Activated naive CD4-positive, alpha-beta T cell (primary cell): ENCODE measurements at places on chromosomes 4 and X.
A peak's percentile ranks its signal among the peaks of the same experiment; 100 is the strongest.

- DNase-seq = no peak
Measured at GRCh38 chr4:26896636-26897035, 36.0 kb downstream of the STIM2 start.

GRCh38 chr4:37561803-37562207, 124.4 kb downstream of the RELL1 start:
- DNase-seq = no peak

- DNase-seq = peak; percentile 3
Measured at GRCh38 chr4:127782275-127783025, at the start of gene HSPA4L. HSPA4L (plus strand) TSS chr4:127782322; CDS start chr4:127782551, 229 bp downstream.

DNA sequence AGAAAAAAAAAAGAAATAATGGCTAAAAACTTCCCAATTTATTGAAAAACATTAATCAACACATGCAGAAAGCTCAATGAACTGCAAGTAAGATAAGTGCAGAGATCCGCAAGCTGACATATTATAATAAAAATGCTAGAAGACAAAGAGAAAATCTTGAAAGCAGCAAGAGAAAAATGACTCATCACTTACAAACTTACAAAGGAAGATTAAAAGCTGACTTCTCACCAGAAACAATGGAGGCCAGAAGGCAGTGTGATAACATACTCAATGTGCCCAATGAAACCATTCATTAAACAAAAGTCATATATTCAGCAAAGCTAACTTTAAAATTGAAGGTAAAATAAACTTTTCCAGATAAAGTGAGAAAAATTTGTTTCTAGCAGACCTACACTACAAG, 7.3 kb upstream of the BRWD3 start:
- DNase-seq = no peak

GRCh38 chr4:83237591-83237990, 47.0 kb downstream of the COQ2 start:
- no peak for DNase-seq

- no peak for DNase-seq
Measured at GRCh38 chrX:22424919-22425318, 152.2 kb downstream of the CBLL2 start.

- no peak for DNase-seq
Measured at GRCh38 chrX:6614506-6614905, 79.6 kb upstream of the VCX3A start.

GRCh38 chr4:2253160-2254084, 8.5 kb downstream of the MXD4 start:
- DNase-seq = no peak

GRCh38 chr4:185304944-185305690, 90.6 kb downstream of the LRP2BP start:
- DNase-seq = no peak

- no peak for DNase-seq
Measured at GRCh38 chrX:130025256-130025655, 42.8 kb downstream of the BCORL1 start.

- DNase-seq = no peak
Measured at GRCh38 chr4:137635601-137636000, 103.3 kb upstream of the PCDH18 start.

GRCh38 chr4:18291256-18291655, 269.7 kb upstream of the LCORL start:
- no peak for DNase-seq

DNA sequence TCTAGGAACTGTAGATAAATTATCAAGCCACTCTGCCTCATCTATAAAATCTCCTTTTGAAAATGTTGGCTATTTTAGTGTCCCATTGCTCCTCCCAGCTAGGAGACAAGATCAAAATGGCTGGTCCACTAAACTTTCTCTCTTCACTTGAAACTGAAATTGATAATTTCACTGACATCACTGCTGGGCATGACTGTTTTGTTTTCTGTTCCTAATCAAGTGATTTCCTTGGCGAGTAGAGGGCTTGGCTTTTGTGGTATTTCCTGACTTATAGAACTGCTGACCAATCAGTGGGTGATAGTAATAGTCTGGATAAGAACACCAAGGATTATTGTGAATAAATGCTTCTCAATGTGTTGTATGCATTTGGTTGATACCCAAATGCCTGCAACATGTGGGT, 2152.9 kb downstream of the ARAP2 start:
- no peak for DNase-seq

- no peak for DNase-seq
Measured at GRCh38 chrX:150348365-150348764, 14.8 kb upstream of the MAMLD1 start.

- DNase-seq = no peak
Measured at GRCh38 chrX:24610516-24610915, 36.6 kb downstream of the PCYT1B start.

- DNase-seq = no peak
Measured at GRCh38 chrX:77622672-77623071, 163.3 kb downstream of the ATRX start.

DNA sequence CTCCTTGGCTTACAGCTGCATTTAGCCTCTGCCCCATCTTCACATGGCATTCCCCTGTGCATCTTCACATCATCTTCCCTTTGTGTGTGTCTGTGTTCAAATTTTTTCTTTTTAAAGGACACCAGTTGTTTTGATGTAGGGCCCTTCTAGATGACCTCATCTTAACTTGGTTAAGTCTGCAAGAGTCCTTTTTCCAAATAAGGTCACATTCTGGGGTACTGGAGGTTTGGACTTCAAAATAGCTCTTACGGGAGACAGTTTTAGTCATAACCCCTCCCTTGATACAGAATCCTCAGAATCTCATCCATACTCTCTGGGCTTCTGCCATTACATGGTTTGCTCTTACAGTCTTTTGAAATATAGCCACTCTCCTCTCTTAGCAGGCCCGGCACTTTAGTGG, 231.5 kb upstream of the ATP6AP2 start:
- DNase-seq = no peak

- no peak for DNase-seq
Measured at GRCh38 chrX:145630081-145630480, 187.5 kb upstream of the SLITRK2 start.

DNA sequence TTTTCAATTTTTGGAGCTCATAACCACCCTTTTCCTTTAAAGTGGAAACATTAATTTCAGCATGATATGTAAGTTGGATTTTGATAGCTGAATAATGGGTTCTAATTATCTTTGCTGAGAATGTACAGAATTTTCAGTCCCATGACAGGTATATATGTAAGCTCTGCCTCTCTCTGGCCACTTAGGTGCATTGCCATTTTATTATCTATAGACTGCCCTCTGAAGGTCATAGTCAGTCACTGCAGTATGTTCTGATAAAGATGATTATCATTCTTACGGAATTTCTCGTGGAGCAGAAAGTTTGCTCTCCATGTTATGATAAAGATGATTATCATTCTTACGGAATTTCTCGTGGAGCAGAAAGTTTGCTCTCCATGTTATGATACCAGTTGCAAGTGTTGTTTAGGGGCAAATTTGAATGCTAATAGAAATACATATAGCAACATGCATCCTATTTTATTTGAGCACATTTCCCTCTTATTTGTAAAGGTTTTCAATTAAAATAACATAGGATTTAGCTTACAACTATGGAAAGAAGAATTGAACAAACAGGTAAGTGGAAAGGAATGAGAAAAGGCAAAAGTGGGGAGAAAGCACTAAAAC, 10.4 kb downstream of the AFP start:
- no peak for DNase-seq

DNA sequence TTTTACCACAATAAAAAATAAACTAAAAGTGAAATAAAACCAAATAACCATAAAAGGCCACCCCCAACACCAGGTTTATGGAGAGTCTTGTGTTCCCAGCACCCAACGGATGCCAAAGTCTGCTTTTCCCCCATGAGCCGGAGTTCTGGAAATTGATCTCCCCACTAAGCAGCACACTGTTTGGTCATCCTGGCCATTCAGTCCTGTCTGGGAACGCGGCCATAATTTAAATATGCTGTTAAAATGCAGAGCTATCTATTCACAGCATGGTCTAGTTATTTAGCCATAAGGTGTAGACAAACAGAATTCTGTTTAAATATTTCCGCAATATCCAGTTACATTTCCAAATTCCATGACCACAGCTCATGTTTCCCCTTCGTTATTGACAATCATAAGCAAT, 129.6 kb upstream of the TBL1X start:
- no peak for DNase-seq

DNA sequence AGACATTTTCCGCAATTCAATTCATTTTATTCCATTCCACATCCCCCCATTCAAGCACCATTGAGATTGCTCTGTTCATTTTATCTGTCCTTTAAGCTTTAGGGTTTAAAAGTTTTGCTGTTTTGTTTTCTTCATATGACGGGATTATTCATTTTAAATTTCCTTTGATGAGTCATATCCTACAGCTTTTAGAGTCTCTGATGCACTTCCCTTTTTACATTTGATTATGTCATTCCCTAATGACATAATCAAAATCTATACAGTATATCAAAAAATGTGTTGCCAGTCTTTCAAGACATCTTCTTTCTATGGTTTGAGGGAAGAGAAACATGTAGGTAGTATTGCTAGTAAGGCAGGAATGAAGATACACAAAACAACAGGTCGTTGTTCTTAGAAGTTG, 456.3 kb downstream of the PDGFC start:
- no peak for DNase-seq

GRCh38 chr4:27308379-27308778, 447.7 kb downstream of the STIM2 start:
- DNase-seq = no peak

DNA sequence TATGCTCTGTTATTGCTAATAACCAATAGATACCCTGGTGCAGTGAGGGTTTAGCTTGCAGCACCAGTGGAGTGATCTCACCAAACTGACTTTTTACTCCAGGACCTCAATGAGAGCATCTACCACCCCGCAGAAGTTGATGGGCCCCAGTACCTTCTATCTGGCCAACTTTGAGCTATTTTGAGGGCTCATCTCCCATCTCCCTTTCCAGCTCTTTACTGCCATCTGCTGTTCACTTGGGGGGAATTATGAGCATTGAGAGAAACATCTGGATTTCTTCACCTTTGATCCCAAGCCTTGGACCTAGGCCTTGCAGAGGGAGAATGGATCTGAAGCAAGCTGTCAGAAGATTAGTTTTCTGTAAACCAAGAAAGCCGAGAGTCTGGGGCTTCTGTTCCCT, 143.6 kb downstream of the TMEM164 start:
- DNase-seq = no peak

- DNase-seq = no peak
Measured at GRCh38 chrX:123854329-123854728, 5.5 kb upstream of the XIAP start.

GRCh38 chr4:37891260-37892159, 626 bp downstream of the TBC1D1 start:
- peak; percentile 59 for DNase-seq

GRCh38 chrX:16308773-16309172, 141.5 kb downstream of the MAGEB17 start:
- no peak for DNase-seq

DNA sequence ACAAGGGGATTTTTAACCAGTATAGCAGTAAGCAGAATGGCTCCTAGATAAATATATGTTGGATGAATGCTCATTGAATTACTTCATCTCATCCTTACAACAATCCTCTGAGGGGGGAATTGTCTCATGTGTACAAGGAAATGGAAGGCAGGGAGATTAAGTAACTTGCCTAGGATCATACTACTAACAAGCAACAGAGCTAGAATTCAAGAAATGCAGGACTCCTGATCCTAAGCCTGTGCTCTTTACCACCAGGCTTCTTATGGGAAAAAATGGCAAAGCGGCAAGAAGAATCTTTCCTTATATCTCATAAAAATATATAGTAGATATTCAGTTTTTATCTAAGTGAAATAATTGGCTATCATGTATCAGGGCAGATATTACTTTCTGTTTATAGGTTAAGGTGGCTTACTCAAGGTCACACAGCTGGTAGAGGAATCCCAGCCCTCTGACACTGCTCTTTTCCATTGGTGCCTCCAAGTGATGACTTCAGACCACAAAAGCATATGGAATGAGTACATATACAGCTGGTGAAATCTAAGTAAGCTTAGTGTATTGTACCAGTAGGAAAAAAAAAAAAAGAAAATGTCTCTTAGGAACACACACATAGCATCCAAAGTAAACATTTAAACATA, 2.1 kb downstream of the ABHD18 start:
- no peak for DNase-seq

GRCh38 chr4:55826986-55827385, 7.4 kb downstream of the EXOC1L start:
- no peak for DNase-seq

- no peak for DNase-seq
Measured at GRCh38 chr4:145566086-145566708, 53.0 kb upstream of the MMAA start.

DNA sequence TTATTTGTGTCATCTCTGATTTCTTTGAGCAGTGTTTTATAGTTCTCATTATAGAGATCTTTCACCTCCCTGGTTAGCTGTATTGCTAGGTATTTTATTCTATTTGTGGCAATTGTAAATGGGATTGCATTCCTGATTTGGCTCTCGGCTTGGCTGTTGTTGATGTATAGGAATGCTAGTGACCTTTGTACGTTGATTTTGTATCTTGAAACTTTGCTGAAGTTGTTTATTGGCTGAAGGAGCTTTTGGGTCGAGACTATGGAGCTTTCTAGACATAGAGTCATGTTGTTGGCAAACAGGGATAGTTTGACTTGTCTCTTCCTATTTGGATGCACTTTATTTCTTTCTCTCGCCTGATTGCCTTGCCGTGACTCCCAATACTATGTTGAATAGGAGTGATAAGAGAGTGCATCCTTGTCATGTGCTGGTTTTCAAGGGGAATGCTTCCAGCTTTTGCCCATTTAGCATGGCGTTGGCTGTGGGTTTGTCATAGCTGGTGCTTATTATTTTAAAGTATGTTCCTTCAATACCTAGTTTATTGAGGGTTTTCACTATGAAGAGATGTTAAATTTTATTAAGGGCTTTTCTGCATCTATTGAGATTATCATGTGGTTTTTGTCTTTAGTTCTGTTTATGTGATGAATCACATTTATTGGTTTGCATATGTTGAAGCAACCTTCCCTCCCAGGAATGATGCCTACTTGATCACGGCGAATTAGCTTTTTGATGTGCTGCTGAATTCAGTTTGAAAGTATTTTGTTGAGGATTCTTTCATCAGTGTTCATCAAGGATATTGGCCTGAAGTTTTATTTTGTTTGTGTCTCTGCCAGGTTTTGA, 72.7 kb upstream of the BOD1L1 start:
- no peak for DNase-seq

DNA sequence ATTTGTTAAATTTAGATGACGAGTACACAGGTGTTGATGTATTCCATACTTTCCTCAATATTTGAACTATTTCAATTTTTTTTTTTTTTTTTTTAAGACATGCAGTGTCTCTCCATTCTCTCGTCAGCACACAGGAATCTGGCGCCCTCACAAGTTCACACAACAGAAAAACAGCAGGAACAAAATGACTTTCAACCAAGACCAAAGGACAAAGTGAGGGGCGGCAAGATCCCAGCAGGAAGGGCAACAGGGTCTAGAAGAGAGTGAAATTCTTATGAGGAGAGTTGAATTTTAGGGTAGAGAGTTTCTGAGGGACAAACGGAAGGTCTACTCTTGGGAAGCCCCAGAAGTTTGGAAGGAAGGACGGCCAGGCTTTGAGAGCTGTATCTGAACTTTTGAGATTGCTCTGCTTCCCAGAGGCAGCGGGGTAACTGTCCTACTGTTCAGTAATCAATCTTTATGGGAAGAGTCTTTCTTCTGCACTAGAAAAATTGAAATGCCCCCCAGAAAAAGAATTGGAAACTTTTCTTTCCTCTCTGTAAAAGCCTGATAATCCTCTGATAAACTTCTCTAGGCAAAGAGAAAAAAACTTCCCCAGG, 760.2 kb downstream of the RAB28 start:
- no peak for DNase-seq

GRCh38 chr4:23889391-23889790, 456 bp downstream of the PPARGC1A start:
- DNase-seq = no peak
